ENCODE measurements at places on chromosomes 1 and 21.

GRCh38 chr1:87794788-87795614 is 466.3 kb downstream of the LMO4 start:
- DNase-seq = no peak

DNA sequence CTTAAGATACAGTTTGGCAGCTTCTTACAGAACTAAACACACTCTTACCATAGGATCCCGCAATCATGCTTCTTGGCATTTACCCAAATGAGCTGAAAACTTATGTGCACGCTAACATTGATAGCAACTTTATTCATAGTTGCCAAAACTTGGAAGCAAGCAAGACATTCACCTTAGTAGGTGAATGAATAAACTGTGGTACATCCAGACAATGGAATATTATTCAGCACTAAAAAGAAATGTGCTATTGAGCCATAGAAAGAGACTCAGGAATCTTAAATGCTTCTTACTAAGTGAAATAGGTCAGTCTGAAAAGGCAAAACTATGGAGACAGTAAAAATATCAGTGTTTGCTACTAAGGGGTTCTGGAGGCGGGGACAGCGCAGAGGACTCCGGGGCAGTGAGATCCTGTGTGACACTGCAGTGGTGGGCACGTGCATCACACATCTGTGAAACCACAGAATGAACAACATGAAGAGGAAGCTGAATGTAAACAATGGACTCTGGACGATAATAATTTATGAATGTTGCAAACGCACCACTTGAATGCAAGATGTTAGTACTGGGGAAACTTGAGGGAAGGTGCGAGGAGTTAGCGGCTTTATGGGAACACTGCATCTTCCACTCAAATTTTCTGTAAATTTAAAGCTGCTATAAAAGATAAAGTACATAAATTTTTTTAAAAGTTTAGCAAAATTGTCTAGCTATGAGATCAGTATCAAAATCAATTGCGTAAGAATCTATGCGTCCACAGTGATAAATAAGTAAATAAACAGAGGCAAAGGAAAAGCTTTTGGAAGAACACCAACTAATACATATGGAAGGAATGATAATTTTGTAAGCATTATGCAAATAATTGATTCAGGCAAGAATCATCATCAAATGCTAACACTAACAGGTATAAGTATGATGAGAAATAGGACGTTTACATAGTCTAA is 15.4 kb upstream of the SPATC1L start:
- no peak for DNase-seq

DNA sequence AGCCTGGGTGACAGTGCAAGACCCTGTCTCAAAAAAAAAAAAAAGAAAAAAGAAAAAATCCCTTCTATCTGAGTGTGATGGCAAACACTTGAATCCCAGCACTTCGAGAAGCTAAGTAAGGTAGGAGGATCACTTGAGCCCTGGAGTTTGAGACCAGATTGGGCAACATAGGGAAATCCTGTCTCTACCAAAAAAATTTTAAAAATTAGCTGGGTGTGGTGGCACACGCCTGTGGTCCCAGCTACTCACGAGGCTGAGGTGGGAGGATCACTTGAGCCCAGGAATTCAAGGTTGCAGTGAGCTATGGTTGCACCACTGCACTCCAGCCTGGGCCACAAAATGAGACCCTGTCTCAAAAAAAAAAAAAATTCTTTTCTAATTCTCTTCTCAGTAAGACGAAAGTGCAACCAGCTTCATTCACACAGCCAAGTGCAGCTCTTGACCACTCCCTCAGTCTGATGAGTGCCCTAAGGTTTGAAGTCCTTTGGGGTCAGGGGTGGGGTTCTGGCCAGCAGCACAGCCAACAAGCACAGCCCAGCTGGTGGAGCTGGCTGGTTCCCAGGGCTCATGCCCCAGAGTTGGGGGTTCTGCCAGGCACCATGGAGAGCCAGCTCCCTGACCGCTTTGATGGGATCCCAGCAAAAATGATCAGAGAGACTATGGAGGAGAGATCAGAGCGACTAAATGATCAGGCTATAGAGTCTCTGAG is 8.0 kb downstream of the SLC2A5 start:
- no peak for DNase-seq

GRCh38 chr1:191255354-191256054 is 777.8 kb upstream of the BRINP3 start:
- no peak for DNase-seq

DNA sequence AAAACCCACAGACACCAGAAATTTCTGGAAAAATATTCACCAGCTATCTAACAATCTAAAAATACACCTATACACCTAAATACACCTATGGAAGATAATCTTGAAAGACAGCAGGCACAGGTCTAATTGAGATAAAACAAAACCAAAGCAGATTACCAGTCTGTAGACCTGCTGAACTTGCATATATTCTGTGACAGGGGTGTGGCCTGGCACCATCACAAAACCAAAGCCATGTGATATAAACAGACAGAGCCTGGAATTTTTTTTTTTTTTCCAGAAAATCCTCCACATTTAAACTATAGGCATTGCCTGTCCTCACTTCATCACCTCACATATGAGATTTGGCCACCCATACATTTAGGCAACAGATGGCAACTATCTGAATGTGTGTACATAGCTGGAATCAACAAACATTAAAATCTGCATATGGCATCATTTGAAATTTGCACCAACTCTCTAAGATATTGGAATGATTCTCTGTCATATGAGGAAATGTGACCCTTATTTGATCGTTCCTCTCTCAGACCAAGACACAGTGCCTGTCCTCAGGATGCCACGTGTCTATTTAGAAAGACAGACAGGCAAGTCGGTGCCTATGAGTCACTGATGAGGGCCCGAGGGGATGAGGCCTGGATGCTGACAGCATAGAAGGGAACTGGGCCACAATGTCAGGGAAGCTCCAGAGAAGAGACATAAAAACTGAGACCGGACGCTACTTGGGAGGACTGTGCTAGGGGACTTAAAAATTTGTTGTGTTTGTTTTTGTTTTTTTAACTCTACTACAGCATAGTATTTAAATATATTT is 32.6 kb downstream of the NMNAT2 start:
- no peak for DNase-seq

- no peak for DNase-seq
Observed at GRCh38 chr1:231041719-231042261, 1.7 kb upstream of the FAM89A start.

- no peak for DNase-seq
Observed at GRCh38 chr21:41817877-41818855, 51.3 kb upstream of the RIPK4 start.

- no peak for DNase-seq
Observed at GRCh38 chr21:34824314-34824713, 155.5 kb downstream of the CLIC6 start.

DNA sequence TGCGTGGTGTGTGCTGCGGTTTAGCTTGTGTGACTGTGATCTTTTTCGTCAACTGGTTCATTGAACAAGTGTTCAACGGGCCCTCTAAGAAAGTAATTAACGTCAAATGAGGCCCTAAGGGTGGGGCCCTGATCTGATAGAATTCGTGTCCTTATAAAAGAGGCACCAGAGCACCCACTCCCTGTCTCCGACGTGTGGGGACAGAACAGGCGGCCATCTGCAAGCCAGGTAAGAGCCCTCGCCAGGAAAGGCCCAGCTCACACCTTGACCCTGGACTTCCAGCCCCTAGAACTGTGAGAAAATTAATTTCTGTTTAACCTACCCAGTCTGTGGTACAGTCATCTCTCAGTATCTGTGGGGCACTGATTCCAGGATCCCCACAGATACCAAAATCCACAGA is 20.4 kb upstream of the SAMD11 start:
- DNase-seq = no peak
